ENCODE measurements at places on chromosomes 1 and 21.

- no peak for DNase-seq
These were observed 299.7 kb downstream of the HMCN1 start for GRCh38 chr1:186033847-186034271.

DNA sequence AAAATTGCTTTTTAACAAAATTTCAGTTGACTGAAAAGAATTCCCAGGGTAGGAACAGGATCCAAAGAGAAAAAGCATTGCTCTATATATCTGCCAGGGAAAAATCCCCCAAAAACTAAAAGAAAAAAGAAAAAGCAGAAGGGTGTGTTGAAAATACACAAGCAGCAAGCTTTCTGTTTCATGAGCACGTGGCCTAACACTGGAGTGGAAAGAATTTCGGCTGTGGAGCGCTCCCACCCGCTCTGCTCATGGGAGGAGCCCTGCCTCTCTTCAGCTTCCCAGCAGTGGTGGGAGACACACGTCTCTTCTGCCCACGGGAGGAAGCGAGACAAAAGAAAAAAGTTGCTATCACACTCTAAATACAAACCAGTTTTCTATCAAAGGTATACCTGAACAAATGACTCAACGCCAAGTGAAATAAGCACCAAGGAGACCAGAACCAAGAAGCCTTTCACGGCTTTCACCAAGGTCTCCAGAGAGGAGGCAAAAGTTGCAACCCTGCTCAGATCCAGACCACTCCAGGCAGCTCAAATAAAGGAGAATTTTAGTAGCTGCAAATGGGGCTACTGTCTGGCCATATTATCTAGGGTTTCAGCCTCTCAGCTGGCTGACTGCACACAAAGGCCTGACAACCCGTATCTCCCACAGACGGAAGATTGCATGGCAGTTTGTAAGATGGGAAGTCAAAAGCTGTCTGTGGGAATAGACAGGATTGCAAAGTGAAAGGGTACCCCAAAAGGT is 29.5 kb upstream of the ZNF496 start:
- peak; percentile 8 for DNase-seq

GRCh38 chr1:183188240-183188639 is 2.2 kb downstream of the LAMC2 start:
- no peak for DNase-seq

DNA sequence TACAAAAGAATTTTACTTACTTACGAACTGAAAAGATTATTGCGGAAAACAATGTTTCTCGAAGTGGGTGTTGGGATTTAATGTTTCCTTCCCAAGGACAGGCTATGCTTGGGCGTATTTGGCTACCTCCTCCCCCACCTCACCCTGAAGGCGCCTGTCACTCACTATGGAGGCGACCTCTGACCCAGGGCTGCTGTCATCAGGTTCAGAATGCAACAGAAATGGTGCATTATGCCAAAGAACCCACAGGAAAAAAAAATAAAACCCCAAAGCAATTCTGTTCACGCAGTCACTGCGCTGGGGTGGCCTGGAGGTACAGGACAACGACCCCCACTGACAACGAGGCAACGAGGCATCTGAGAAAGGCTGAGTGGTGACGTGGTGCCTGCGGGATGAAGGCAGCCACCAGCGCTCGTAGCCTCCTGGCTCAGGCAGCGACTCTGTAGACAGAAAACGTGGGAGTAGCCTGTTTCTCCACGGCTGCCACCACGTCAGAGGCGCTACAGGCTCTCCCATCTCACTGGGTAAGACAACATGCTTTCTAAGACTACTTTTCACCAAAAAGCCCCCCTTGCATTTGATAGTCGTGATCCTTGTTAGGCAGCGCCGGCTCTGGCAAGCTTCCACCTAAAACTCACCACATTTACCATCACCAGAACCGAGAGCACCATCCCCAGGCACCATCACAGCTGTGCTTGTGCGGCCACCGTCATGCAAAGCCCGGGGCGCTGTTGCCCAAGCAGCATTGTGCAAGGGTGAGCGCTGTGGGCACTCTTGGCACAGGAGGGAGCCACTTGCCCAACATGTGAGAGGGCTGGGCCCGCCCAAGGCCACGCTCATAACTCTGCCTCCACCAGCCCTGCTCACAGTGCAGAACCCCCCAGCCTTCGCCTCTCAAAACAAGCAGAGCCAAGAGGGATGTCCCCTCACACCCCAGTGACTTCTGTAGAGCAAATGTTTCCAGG is 14.3 kb downstream of the NADK start:
- DNase-seq, result no peak

DNA sequence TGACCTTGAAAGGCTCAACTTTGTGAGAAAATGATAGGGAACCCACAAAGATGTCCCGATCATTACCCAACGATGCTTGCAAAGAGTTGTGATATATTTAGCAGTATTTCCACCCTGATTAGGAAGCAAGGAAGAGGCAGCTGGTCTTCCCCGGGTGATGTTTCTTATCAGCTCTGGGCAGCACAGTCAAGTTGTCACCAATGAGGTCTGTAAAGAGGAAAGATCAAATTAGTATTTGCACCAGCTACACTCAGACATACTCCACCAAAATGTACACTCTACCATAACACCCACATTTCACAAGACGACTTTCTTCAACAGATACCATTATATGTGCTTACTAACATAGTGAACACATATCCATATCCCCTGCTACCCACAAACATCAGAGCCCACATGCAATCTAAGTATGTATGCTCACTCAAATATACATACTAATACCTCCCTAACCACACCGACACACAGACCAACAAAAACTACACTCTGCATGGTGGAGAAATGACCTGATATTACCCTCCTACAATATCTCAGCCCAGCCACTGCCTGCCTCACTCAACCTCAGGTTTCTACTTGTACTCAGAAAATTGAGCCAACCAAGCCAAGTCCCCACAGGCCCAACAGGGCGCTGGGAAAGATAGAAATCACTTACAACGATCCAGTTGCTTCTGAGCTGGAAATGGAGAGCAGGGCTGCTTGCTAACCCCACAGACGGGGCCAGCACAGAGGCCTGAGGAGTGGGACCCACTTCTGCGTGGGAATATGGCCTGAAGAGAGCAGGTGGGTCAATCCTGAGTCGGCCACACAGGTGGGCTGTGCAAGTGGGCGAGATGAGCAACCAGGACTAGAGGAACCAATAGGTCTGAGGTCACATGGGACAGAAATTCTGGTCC is 4.6 kb upstream of the BTG2 start:
- DNase-seq, result no peak

DNA sequence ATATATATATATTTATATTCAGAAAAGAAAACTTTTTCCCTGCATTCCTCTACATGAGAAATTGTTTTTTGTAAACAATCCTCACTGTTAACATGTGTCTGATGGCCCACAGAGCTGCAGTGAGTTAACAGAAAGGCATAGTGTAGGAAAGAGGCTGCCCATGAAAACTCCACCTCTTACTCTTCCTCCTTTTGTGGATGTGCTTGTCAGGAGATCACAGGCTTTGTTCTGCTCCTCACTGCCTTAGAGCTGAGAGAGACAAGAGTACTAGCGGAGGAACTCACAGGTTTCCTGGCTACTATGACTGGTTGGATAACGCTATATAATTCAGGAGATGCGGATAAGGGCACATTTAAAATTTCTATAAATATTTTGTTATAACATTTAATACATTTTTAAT is 200.6 kb downstream of the BRINP3 start:
- DNase-seq, result no peak

- DNase-seq, result no peak
These were observed 5.4 kb downstream of the MYOG start for GRCh38 chr1:203080456-203080855.

GRCh38 chr1:245938046-245938435 is 569.0 kb downstream of the SMYD3 start:
- DNase-seq, result no peak

DNA sequence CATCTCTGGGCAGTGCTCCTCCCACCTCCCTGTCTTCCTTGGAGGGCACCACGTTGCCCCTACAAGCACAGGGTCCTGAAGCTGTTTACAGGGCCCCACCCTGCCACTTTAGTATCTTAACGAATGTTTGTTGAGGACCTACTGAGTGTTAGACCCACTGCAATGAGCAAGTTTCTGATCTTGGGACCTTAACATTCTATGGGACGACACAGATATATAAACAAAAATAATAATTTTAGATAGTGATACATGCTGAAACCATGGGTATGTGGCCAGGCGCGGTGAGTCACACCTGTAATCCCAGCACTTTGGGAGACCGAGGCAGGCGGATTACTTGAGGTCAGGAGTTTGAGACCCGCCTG is 10.1 kb downstream of the ENTREP3 start:
- DNase-seq, result no peak

DNA sequence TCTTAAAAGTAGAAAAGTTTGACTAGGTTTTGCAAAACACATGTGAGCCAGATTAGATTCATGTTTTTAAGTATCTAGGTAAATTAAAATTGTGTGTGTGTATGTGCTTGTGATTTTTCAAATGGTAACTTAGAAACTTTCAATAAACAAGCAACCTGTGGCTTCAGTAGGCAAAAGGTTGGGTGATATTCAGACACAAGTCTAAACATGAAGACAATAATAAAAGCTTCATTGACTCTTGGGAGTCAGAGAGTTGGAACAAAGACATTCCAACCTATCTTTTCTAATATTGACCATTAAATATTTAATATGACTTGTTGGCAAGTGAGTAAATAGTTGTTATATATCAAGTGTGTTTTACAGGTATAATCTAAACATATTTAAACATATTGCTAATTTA is 1049.6 kb upstream of the ADGRL4 start:
- no peak for DNase-seq

GRCh38 chr1:86175756-86176155 is 19.2 kb upstream of the COL24A1 start:
- no peak for DNase-seq

- peak; percentile 64 for DNase-seq
These were observed 6.4 kb downstream of the ADARB1 start for GRCh38 chr21:45080639-45081414.

- DNase-seq, result no peak
These were observed 250.0 kb downstream of the CHRM3 start for GRCh38 chr1:239636347-239636746.

- no peak for DNase-seq
These were observed 99.7 kb upstream of the DYNLT5 start for GRCh38 chr1:66652556-66652955.

DNA sequence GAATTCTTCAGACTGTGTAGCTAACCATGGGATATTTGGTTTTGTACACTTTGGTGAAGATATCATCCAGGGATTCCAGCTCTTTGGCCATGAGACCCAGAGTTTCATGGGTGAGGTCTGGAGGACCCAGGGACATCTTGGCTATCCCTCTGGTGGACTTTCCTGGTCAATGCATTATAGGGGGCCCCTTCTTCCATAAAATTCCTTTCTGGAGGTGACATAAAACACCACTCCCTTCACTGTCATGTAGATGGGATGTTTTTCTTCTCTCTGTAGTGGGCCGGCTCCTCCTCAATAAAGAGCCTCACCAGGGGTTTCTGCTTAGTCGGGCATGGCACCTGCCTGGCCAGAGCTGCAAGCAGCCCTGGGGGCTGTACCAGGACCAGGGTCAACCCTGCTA is 2.2 kb downstream of the ATPAF1 start:
- DNase-seq, result no peak

GRCh38 chr1:211632808-211633523 is 42.5 kb downstream of the NEK2 start:
- no peak for DNase-seq

DNA sequence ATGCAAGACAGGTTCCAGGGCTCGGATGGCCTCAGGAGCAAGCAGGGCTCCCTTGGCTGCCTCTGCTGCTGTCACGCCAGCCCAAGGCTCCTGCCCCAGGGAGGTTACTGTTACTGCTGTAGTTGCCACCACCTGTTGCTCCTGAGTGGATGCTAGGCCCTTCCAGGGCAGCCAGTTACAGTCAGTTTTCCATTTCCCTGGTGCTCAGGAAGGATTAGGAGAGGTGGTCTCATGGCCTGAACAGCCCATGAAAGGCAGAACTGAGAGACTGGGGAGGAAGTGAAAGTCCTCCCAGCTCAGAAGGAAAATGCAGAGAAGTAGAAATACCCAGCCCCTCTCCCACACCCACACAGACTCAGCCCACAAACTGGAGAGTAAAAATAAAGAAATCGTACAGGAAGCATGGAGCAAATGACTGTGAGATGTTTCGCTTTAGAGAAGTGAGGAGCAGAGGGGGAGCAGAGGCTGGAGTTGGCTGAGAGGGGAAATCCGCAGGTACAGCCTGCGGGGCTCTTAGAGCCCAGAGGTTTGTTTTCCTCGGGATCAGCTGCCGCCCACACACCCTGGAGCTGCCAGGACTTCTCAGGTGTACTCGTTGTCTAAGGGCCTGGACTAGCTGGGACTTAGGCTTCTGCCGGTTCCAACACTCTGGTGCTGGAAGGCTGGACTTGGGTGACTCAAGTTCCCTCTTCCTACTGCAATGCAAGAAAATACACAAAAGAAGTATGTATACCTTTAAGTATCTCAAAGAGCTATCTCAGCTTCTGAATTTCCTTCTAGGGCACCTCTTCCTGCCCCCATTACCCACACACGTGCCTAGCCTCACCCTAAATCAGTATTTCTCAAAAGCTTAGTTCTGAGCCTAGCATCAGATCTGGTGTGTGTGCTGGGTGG is 2.3 kb downstream of the IL6R start:
- peak; percentile 78 for DNase-seq

- no peak for DNase-seq
These were observed 90.7 kb downstream of the TENT5C start for GRCh38 chr1:117696561-117696960.

GRCh38 chr21:35603494-35603893 is 456.8 kb downstream of the SETD4 start:
- no peak for DNase-seq

DNA sequence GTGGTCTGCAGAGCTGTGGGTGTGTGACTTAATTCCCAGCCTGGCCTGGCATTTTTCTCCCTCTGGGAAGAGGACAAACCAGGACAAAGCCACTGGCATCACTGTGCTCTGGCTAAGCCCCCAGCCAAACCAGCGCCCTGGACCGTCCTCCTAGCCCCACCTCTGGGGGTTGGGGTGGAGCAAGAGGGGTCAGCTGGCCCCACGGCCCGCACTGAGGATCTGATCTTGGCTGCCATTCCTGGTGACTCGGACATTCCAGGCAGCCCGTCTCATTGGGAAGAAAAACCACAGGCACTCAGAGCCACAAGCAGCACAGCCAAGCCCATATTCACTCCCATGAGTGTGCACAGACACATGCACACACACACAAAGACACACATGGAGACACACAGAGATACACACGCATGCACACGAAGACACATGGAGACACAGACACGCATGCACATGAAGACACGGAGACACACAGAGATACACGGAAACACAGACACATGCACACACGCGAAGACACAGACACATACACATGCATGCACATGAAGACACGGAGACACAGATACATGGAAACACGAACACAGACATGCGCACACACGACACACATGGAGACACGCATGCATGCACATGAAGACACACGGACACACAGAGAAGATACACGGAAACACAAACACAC is 2.3 kb upstream of the MXRA8 start:
- DNase-seq, result no peak

- no peak for DNase-seq
These were observed 31.5 kb upstream of the SLC6A9 start for GRCh38 chr1:44062656-44063179.

GRCh38 chr1:170274131-170274501 is 128.4 kb downstream of the NTMT2 start:
- no peak for DNase-seq

- no peak for DNase-seq
These were observed 96.3 kb downstream of the PLPP3 start for GRCh38 chr1:56483104-56483503.
